ENCODE measurements at places on chromosomes 12 and 14.
A peak's percentile ranks its signal among the peaks of the same experiment; 100 is the strongest.

DNA sequence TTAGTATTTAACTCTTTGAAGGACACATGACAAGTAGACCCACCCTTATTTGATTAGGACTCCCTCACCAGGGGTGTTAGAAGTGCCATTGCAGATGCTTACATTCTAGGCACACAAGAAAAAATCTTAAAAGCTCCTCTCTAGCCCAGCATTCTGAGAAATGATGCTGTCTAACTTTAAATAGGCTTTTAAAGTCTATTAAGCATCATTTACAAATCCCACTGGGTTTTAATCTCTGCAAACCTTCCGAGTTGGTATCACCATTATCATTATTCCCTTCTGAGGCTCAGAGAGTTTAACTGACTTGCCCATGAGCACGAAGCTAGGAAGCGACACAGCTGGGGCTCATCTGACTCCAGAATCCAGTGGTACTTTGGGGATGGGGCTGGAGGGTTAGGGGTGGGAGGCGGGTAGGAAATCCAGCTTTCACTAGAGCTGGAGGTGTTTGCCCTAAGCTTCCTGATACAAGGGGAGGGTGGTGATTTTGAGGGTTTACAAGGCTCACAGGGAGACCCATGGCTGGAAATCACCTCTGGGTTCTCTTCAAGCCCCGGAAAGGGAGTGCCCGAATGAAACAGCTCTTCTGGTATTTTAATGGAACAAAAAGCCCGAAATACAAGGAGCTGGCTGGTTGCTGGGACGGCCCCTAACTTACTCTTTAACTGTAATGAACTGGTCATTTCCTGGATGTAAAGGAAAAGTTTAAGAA is 109.2 kb upstream of the FUT8 start:
- DNase-seq: no peak

DNA sequence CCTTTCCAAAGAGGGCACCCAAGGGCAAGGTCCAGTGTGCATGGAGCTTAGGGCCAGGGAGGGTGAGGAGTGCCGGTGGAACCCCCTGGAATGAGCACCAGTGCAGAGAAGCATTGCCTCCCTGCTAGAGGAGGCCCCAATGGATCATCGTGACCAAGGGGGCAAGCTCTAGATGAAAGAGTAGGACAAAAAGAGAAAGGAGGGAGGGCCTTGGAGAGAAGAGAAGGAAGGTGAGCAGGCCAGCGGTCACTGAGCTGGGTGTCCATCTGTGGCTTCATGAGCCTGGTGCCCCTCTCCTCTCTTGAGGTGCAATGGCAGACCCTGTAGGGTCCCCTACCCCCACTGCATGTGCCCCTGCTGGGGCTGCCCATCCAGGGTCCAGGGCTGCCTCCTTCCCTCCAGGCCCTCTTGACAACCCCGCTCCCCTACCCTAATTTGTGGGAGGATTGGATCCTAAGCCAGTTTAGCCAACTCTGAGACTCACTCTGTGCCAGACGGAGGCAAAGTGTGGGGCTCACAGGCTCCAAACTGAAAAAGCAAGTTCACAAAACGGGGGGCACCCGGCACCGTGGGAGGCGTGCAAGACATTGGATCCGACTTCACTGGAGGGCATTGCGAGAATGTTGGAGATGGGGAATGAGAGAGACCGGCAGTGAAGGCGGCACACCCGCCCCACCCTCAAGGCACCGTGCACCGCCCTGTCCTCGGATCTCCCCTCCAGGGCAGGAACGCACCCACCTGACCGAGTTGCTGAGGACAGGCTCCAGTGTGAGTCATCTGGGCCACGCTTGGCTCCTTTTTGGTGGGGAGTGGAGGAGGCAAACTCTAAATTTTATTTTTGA is 207.5 kb downstream of the KIF26A start:
- DNase-seq: no peak

DNA sequence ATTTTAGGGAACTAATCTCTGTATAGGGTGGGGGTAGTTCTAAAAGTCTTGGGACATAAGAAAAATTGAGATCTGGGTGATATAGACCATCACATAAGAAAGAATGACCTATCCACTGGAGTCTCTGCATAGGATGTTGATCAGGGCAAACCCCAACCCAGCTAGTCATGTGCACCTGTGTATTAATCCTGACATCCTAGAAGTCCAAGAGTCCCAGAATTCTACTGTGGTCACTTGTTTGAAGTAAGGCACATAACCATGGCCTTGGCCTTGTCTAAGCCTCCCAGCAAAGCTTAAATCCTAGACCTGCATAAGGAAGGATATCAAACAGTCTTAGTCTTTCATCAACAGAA is 334.1 kb upstream of the DCN start:
- no peak for DNase-seq

GRCh38 chr12:110533607-110534006 is 31.5 kb downstream of the RAD9B start:
- no peak for DNase-seq

- DNase-seq: no peak
Measured at GRCh38 chr14:66482873-66483272, 3.3 kb upstream of the CCDC196 start.

DNA sequence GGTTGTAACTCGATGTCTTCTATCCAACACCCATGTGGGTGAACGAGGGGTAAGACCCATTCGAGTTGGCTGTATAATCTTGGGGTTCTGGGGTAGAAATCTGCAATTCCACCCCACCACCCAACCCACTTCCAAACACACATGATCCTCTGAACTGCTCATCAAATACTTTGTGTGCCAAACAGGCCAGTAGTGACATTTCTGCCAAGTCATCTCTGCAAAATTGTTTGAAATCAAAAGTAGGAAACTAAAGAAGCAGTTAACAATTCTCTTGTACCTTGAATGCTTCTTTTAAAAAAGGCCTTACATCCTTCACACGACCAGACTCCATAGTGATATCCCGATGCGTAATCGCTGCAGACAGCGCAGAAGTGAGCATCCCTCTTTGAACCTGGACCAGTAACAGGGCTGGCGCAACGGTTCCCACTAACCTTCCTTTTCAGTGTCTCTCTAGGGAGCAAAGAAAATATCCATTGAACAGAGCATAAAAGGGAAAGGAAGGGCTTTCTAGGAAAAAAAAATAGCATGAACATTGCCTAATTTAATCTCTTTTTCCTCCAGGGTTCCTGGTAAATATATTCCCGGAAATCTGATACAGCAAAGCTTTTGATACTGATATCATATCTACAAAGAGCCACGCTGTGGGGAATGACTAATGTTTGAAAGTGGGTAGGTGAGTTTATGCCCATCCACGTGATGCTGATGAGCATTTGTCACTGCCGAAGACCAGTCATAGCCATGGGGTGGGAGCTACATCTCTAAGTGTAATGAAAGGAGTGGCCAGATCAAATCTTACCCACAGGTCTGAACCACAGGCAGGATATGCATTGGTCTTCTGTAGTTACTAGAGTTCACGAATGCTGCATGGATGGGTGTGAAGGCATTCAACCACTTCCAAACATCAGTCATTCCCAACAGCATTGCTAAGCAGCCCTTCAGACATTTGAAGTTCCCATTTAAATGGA is 14.2 kb downstream of the ESR2 start:
- no peak for DNase-seq

- peak; percentile 19 for DNase-seq
Measured at GRCh38 chr12:106760184-106760531, 14.3 kb upstream of the RIC8B start.

- DNase-seq: peak; percentile 17
Measured at GRCh38 chr14:66403183-66403582, 83.0 kb upstream of the CCDC196 start.

DNA sequence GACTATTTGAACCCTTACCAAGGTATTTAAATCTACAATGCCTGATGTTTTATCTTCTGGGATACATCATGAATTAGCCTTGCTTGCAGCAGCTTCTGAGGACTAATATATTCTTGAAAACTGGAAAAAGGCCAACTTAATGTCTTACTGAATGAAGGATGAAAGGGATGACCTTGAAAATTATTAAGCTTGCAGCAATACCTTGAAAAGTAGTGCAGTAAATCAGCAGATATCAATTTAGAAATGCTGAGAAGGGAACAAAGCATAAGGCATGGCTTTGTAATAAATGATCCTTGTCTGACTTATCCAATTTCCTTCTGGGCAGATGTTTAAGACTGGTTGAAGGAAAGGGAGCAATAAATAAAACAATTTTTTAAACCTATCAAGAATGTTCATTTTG is 37.3 kb upstream of the FERMT2 start:
- DNase-seq: no peak

GRCh38 chr14:53109105-53110041 is 43.8 kb downstream of the DDHD1 start:
- no peak for DNase-seq

- DNase-seq: peak; percentile 60
Measured at GRCh38 chr14:72615451-72616121, 278.3 kb downstream of the DPF3 start.

- DNase-seq: peak; percentile 35
Measured at GRCh38 chr12:76489737-76490136, 69.8 kb downstream of the OSBPL8 start.

DNA sequence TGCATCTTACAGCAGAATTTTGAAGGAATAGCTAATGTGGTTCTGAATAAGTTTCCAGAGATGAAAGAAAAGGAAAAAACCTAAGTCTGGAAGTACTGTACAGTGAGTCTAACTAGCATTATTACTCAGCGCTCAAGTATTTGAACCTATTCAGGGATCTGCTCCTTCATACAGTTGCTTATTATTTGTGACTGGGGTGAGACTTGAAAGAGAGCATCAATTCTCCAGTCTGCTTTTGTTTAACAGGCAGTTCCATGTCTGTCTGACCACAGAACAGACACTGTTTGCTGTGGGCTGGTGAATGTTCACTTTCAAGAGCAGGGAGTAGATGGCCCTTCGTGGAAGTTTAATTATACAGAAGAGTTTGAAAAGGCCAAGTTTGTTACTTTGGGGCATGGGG is 9.3 kb downstream of the ETV6 start:
- DNase-seq: peak; percentile 82

DNA sequence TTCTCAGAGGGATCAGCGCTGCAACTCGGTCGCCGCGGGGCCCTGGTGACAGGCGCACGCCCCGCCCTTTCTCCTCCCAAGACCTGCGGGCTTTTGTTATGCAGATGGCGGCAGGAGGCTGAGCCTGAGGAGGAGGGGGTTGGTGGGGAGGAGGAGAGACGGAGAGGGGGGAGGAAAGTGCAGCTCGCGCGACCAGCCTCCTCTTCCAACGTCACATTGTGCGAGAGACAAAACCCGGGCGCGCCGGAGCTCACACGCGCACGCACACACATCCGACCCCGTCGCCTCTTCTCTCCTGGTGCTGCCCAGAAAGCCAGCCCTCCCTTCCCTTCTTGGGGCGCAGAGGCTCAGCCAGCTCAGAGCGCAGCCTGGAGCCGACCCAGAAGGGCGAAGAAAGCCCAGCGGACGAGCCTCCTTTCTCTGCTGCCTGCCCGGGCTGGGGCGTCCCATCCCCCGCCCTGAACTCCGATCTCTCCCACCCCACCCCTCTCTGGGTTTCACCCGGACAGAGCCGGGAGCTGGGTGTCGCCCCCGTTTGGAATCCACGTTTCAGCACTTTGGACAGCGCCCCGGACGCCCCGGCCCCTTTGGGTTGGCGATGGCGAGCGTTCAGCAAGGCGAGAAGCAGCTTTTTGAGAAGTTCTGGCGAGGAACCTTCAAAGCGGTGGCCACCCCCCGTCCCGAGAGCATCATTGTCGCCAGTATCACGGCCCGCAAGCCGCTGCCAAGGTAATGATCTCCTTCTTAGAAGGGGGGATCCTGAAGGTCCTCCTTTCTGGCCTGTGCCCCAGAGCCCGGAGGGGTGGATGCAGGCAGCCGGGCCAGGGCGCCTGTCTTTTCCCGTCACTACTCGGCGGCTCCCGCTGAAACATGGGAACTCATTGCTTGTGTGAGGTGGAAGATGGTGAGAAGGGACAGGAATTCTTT is at the start of gene SRRM4:
TSS of gene SRRM4 (plus strand) at position 257 of the 927 bp plus-strand sequence. CDS start at position 599, 342 bp downstream.
- DNase-seq: peak; percentile 8

- DNase-seq: no peak
Measured at GRCh38 chr12:60265741-60266140, 669.9 kb downstream of the SLC16A7 start.

GRCh38 chr12:113408756-113409298 is 5.1 kb upstream of the SDS start:
- DNase-seq: no peak

DNA sequence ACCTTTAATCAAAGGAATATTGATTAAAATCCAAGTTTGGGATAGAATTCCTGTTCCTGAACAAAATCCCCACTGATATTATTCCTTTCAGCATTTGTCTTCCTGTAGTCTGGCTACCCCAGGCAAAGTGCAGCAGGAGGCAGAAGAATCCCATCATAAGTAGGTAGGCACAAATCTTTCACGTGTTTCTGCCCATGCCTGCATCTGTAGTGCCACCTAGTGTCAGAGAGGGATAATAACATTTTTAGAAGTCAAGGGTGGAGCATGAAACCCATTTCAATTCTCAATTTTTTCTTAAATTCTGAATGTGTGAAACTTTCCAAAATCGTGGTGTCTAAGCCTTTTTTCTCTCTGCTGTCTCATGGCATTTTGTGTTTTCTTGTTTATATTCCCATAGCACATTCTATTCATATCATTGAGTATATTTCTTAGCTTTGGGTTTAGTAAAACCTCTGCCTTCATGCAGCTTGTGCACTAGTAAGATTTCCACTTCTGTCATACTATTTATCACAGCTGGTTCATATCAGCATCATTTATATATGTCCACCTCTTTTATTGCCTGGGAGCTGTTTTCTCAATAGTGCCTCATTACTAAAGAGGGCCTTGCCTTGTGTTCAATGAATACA is 47.8 kb upstream of the RERG start:
- DNase-seq: peak; percentile 72

- DNase-seq: no peak
Measured at GRCh38 chr14:75539162-75539560, 16.9 kb downstream of the BATF start.

DNA sequence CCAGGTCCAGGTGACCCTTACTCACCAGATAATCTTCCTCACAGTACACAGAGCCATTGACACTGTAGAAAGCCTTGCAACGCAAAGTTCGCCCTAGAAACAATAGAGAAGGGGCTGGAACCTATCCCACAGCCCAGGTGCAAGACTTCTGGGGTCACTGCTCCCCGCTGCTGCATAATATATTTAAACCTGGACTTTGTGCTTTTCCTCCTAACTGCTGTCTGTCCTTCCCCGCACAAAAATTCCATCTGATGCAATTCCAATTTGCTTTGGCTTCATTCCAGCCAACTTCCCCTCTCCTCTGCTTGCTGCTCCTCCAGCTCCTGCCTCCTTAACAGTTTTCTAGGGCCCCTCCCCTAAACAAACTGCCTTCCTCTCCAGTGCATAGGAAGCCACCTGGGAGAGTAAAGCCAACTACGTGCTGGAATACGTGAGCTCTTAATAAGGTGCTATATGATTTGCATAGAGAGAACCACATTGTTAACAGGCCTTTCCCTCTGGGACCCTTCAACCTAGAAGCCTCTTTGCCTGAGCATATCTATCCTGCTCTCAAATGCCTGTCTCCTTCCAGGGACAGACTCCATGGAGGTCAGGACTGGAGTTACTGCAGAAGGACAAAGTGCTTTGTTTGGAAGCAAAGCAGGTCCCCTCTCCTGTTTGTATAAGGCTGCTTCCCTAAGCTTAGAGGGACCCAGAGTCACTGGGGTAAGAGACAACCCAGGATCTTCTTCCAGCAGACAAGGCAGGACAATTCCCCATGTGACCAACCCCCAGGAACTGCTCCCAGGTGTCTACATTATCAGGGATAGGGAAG is 5.5 kb downstream of the AJUBA start:
- peak; percentile 82 for DNase-seq

GRCh38 chr12:19891936-19892591 is 452.8 kb downstream of the AEBP2 start:
- DNase-seq: peak; percentile 75

Measured in fibroblast of skin of scalp (primary cell).